Peyer's patch (tissue), 4 donors: ENCODE measurements at places on chromosomes 6 and 20. TPM values are rescaled to one million over a fixed set of nuclear protein-coding genes. Genes with fewer than 3 reads are reported as not detected.

- DNase-seq = no peak
Measured at GRCh38 chr6:78192057-78192456, 539.2 kb downstream of the MEI4 start.

DNA sequence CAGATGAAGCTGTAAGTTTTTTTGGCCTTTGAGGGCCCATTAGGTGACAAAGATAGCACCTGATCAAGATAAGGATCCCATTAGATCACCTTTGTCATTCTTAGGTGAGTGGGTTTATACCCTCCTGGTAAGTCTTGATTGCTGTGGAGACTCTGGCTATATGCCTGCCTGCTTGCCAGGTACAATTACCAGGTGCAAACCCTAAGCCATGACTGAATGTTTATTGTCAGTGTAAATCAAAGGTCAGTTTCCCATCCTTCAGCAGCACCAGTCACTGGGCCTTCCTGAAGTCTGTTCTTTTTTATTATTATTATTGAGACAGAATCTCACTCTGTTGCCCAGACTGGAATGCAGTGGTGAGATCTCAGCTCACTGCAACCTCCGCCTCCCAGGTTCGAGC, 106.4 kb upstream of the FOXO3 start:
- DNase-seq = peak; percentile 39

The RNF217 gene
- 26.4 TPM for total RNA-seq

DNA sequence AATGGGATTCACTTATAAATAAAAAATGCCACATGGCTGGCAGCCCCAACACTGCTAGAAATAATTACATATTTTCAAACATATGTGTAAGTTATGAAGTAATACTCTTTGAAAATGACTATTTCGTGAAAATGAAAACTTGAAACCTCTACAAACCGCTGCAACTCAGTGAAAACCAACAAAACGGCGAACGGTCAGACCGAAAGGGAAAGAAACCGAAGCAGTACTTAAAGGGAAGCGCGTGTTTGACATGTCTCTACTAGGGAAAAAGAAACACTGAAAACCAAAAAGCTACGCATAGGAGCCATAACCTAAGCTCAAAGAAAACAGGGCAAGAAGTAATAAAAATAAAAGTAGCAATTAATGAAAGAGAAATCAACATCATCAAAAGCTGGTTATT, 121.0 kb upstream of the GGTLC1 start:
- DNase-seq = no peak

DNA sequence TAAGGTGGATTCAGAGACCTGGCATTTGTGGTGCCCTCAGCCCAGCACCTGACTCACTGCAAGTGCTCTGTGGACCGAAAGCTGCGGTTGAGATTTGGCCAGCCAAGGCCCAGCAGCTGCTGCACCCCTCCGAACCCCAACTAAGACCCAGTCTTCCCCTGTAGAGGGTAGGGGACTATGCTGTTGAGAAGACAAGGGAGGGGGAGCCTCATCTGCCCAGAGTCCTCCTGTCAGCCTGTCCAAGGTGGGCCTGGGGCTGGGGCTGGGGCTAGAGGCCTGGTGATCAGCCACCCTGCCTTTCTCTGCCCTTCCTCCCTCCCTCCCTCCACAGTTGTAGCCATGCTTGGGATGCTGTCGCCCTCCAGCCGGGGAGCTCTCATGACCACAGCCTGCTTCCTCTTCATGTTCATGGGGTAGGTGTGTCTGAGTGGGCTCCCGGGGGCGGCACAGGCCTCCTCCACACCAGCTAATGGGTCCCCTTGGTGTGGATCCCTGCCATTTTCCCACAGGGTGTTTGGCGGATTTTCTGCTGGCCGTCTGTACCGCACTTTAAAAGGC, 40.9 kb downstream of the TM9SF4 start:
- no peak for DNase-seq
